ENCODE measurements at places on chromosomes 1 and 21.

GRCh38 chr1:234253732-234254131, 119.5 kb upstream of the COA6 start:
- no peak for DNase-seq

- no peak for DNase-seq
These were observed 1177.6 kb downstream of the PLA2G4A start for GRCh38 chr1:188006354-188006753.

DNA sequence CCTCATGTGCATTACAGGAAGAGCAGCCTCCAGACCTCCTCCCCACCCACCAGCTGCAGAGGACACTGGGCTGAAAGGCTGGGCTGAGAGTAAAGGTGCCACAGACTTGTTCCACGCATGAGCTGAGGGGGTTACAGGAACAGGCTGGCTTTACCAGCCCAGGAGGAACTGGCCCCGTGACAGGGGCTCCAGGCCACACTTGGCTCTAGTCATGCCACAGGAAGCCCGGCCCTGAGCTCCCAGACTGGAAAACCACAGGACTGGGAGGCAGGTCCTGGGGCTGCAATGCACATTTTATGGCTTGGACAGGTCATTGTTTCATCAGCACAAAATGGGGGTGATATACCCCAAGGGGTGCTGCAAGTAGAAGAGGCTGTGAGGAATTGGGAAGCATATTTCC, 35.6 kb downstream of the GPA33 start:
- no peak for DNase-seq

GRCh38 chr1:60952612-60953111, 129.7 kb upstream of the NFIA start:
- no peak for DNase-seq

GRCh38 chr1:204196068-204196795, at the start of gene KISS1:
Gene KISS1, minus strand, starts transcription at chr1:204196491. Its CDS starts 3,615 bp downstream, at chr1:204192876.
- no peak for DNase-seq

GRCh38 chr1:190679983-190680382, 202.3 kb upstream of the BRINP3 start:
- DNase-seq = no peak

Measured in effector memory CD4-positive, alpha-beta T cell (primary cell).